T-helper 17 cell (primary cell): ENCODE measurements at places on chromosomes 6 and 20.

GRCh38 chr6:119514345-119514744 is 164.8 kb upstream of the MAN1A1 start:
- DNase-seq: no peak

- no peak for DNase-seq
Measured at GRCh38 chr6:132741281-132741680, 16.4 kb downstream of the VNN2 start.

DNA sequence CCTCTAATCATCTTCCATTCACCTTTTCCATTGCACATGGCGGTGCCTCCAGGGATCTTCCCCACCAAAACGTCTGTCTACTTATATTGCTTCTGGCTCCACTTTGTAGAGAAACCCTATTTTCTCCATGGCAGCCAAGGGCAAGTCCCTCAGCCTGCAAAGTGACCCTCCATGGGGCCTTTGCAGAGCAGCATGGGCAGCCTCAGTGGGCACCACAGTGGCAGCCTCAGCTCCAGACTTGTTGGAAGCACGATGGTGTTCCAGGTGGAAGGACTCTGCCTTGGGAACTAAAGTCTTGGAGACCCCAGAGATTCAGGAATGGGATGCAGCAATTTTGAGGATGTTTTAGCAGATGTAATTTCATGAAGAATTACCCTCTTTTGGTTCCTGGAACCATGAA is 18.5 kb upstream of the CCR6 start:
- no peak for DNase-seq

DNA sequence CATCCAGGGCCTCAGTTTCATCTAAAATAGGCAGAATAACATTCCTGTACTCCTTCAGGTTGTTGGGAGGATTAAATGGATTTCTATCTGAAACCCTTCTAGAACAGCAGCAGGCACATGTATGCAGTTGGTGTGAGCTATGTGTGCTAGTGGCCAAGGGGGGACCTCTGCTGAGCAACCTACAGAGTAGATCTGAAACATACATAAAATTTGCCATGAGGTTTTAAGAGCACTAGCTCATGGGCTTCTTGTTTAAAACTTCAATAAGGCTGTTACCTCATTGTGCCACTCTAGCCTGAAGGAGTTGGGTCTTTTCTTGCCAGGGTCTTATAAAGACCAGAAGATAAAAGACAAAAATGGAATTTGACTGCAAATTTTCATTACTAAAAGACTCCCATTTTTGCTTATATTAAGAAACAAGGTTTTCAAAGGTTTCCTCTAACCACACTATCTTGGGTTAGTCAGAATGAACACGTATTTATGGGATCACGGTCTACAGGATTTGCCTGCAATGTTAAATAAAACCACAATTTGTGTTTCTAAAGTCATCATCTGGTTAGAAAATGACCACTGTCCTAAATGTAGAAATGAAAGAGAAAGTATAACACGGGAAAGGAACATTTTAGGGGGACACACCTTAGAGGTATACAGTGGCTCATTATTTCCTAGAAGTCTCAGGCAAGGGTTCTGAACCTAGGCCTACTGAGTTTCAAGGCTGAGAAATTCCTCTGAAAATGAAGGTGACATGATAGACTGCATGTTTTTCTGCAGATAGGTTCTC is 144.9 kb upstream of the OLIG3 start:
- DNase-seq: no peak

GRCh38 chr6:2081155-2082138 is 164.0 kb downstream of the GMDS start:
- no peak for DNase-seq
